ENCODE measurements at places on chromosomes 11 and 22.

DNA sequence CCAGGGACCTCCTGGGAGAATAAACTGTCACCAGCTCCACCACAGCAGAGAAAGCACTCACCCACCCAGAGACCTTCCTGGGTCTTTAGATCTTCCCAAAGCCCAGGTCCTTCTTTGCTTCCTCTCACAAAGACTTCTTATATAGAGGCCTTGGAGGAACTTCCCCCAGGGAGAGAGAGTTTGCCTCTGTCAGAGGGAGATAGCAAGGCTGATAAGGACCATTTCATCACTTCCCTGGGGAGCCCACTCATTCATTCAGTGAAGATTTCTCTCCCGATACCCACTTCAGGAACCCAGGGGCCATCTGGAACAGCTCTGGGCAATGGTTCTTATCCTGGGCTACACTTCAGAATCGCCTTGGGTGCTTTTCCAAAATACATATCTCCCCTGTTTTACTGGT, at the start of gene PRG2:
TSS of gene PRG2 (minus strand) at position 116 of the 400 bp plus-strand sequence. CDS start 706 bp downstream, outside the sequence.
- DNase-seq: no peak

GRCh38 chr11:368414-369335, 624 bp upstream of the B4GALNT4 start:
- no peak for DNase-seq

DNA sequence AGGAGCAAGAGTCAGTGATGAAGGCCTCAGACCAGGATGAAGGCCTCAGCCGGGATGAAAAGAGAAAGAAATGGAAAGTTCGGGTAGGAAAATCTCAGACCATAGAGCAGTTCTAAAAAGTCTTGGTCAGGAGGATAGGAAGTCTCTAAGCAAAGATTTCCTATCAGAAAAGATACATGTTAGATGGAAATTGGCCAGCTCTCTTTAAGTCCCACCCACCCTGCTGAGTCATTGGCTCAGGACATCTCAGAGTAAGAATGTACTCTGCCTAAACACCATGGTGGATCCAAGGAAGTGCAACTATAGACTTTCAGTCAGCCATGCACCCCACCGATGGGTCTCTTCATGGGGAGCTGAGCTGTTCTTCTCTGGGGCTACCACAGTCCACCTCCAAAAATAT, 4.4 kb downstream of the OR8B3 start:
- DNase-seq: no peak

DNA sequence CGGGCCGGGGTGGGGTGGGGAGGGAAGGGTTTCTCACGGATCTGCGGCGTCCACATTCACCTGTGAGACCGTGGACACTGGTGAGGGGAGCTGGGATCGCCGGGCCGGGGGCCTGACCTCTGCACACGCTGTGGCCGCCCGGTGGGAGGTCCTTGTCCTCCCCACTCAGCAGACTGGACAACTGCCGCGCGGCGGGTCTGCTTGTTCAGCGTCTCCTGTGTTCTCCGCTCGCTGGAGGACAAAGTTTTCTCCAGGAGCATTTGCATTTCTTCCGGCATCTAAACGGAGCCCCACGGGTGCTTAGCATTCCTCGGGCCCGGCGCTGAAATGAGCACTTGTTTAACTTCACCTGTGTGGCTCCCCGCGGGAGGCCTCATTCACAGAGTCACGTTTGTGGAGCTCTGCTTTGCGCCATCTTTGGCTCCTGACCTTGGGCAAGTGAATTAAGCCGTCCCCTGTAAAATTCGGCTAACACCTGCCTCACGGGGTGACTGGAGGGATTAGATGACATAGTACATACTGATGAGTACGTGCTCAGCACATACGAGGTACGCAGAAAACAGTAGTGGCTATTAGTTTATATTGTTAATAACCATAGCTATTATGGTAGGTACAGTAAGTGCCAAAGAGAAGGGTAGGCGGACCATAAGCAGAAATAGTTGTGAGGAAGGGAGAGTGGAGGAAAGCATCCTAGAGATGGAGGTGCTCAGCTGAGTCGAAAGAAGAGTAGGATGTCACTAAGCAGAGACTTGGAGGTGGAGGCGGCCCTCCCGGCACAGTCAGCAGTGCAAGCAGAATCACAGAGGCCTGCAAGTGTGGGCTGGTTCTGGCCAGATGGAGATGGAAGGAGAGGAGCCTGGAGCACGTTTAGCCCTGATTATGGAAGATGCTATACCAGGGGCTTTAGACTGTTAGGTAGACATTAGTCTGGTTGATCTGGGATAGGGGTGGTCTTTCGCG, 885 bp downstream of the TRMU start:
- no peak for DNase-seq

DNA sequence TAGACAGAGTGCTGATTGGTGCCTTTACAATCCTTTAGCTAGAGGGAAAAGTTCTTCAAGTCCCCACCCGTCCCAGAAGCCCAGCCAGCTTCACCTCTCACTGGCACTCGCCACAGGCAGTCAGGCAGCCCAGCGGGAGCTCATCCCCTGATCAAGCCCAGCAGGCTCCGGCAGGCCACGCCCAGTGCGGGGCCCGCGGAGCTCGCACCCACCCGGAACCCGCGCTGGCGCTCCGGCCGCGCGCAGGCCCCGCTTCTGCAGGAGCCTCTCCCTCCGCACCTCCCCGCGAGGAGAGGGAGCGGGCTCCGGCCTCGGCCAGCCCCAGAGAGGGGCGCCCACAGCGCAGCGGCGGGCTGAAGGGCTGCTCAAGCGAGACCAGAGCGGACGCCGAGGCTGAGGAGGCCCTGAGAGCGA, 202.4 kb upstream of the PDGFD start:
- DNase-seq: no peak

GRCh38 chr22:29146091-29146560, 59.6 kb upstream of the EMID1 start:
- no peak for DNase-seq

DNA sequence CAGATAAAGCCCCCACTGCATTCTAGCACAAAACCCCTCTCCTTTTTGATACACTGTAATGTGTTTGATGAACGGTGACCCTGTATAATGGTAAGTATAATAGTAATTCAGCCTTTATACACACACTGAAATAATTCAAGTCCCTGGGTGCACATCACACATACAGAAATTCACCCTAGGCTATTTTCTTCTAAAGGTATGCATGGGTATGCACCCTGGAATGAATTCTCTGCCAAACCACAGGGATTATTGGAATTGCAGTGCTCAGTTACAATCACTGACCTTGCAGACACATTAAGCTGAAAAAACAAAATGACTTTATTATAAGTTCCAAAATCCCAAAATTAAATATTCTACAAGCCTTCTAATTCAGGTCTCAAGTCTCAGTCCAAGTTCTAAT, 245.9 kb upstream of the FAT3 start:
- DNase-seq: no peak

DNA sequence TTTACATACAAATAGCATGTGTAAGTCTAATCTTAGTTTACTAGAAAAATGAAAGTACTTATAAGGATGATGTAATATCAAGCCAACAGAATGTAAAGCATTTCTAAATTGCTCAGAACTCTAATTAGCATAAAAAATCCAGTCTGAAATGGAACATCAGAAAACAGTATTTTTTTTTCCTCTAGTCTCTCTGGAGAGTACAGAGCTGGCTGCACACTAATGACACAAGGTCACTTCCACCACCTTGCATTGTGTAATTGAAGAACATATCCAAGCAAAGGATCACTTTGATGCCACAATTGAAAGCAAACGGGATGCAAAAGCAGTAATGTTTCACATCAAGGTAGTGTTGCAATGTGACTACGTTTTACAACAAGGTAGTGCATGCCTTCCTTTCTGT, 548.0 kb upstream of the LUZP2 start:
- no peak for DNase-seq

DNA sequence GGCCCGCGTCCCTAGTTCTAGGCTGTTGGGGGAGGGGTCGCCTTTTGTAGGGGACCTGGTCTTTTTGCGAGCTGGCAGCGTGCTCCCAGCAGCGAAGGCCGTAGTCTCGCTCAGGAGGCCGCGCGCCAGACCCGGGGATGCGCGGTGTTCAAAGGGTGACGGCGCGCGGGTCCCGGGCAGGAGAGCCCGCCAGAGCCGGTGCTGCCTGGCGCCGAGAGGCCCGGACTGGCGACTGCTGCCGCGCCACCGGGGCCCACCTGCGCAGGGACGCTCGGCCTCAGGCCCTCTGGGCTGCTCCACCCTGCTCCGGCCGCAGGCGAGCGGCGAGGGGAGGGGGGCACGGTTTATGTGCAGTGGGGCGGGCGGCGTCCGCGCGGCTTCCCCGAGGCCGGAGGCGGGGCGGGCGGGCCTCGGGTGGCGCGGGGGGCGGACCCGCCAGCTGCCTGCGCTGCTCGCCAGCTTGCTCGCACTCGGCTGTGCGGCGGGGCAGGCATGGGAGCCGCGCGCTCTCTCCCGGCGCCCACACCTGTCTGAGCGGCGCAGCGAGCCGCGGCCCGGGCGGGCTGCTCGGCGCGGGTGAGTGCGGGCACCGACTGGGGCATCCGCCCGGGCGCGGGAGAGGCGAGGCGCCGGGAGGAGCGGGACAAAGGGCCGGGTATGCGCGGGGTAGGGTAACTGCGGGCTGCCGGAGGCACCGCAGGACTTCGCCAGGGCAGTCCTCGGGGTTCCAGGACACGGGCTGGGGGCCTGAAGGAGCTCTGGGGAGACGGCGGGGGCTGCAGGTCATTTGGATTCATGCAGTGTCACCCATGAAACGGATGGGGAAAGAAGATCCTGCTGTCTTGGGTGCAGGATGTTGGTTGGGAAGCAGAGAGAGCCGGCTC, at the start of gene PRSS23:
TSS of gene PRSS23 (plus strand) at position 467 of the 884 bp plus-strand sequence. CDS start 7,102 bp downstream, outside the sequence.
- DNase-seq: peak; percentile 84

DNA sequence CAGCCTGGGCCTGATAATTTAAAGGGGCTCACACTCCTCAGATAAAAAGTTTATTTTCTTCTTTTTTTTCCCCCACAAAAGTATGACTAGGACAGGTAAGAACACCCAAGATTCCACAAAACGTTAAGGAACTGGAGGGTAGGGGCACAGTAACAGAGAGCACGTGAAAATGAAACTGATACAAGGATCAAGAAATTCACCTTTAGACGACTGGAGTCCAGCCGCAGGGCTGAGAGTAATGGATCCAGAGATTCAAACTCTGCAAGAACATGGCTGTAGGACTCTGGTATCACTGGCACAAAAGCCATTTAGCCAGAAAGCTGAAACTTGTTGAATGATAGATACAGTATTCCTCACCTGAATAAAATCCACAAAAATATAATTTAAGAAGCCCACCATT, 4.4 kb downstream of the HPS5 start:
- no peak for DNase-seq

GRCh38 chr22:49259839-49260615, 567.6 kb downstream of the BRD1 start:
- DNase-seq: no peak

DNA sequence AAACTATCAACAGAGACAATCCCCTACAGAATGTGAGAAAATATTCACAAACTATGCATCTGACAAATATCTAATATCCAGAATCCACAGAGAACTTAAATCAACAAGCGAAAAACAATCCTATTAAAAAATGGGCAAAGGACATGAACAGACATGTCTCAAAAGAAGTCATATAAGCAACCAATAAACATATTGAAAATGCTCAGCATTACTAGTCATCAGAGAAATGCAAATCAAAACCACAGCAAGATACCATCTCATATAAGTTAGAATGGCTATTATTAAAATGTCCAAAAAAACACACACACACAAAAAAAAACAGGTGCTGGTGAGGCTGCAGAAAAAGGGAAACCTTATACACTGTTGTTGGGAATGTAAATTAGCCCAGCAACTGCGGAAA, 8.3 kb upstream of the OR52E8 start:
- no peak for DNase-seq

GRCh38 chr11:112085822-112086421, 634 bp downstream of the TIMM8B start:
- no peak for DNase-seq
